Tibial nerve (tissue), 4 donors: ENCODE measurements at places on chromosomes 2 and 18.
A peak's percentile ranks its signal among the peaks of the same experiment; 100 is the strongest.

GRCh38 chr2:159513745-159514144 is 102.6 kb downstream of the BAZ2B start:
- no peak for DNase-seq

DNA sequence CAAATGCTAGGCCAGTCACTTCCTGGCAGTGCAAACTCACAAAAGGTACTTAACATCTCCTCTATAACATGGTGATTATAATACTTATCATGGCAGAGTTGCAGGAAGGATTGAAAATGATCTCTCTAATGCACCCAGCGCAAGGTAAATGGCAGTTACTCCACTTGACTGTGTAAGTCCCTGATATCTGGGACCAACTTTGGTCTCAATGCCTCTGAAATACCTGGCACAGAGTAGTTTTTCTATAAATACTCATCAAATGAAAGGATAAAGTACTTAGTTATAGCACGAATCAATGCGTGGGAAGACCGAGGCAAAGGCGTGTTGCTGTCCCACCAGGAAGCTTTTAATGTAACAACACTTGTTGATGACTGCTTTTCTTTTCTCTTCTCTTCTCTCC is 24.8 kb downstream of the LRRC30 start:
- DNase-seq, result no peak

DNA sequence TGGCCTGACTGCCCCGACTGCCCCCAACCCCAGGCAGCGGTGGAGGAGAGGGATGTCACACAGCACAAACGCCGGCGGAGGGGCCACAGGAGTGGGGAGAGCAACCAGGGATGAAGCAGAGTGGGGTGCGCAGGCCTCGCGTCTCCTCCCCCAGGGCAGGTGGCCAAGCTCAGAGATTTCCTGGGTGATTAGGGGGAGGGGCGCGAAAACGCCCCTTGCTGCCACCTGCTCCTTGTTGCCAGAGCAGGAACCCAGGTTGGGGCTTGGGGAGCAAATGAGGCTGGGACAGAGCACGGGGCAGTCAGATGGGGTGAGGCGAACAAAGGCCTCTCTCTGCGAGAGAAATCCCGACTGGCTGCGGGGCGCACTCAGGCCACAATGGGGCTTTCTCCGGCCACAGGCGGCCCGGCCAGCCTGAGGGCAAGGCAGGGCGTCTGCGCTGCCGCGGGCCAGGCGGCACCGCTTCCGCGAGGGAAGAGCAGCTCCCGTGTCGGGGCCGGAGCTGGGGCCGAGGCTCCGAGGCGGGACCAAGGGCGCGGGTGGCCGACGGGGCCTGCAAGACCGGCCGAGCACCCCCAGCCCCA is 11.5 kb downstream of the TEX44 start:
- DNase-seq, result peak; percentile 40

DNA sequence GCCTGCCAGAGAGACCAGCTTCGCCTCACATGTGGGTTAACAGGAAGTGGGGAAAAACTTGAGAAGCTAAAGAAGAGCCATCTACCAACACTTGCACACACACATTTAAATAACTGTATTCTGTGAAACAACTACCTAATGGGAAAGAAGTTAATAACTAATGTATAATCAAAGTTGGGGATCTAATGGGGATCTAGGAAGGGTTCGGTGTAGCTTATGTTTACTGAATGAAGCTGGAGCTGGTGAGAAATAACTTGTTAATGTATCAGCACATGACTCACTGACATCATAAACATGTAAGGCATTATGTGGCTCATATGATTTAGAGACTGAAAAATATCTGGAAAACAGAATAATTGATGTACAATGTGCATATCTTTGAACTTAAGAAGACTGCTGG is 421.3 kb upstream of the NXPH2 start:
- DNase-seq, result no peak

GRCh38 chr2:179655627-179656026 is 205.8 kb downstream of the ZNF385B start:
- DNase-seq, result no peak

- no peak for DNase-seq
Observed at GRCh38 chr2:37718515-37719161, 47.2 kb upstream of the CDC42EP3 start.

- DNase-seq, result no peak
Observed at GRCh38 chr18:10727477-10727876, 201.7 kb downstream of the NAPG start.

DNA sequence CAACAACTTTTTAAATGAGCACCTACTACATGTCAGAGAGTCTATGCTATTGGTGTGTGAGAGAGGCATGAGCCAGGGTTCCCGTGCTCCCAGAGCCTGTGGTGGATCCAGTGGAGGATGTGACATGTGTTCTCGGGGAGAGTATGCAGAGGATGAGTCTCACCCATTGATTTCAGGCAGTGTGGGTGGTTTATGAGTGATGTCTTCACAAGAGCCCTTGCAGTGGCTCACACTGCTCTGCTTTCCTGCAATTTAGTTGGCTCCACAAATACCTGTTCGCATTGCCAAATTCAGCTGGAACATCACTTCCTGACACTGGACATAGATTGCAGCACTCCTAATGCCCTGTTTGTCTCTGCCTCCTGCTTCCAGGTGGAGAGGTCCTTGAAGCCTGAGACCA is 243.6 kb upstream of the CXCR4 start:
- no peak for DNase-seq

DNA sequence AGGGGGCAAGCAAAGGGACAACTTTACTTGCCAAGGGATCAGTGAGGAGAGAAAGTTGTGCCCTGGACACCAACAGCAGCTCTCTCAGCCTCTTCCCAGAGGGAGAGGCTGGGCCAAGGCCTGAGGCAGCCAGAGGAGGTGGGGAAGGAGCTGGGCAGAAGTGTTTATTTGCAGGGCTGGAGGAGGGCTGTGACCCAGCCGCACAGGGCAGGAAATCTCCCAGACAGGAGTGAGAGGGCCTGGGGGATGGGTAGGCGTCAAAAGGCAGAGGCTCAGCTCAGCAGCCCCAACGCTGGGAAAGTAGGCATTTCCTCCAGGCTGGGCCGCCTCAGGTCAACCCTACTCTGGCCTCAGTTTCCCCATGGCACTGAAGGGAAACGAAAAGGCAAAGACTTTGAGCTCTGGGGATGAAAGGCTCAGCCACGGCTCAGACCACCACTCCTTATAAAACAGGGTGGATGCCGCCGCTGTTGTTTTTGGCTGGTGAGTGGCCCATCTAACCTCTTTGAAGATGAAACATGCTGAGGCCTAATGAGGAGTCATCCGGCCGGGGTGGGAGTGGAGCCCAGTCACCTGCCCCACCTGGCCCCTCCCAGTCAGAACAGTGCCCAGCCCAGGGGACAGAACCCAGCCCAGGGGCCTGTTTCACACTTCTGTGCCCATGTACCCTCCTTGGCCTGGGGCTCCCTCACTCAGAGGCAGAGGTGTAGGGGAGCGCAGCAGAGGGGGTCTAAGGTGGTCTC is 21.9 kb upstream of the SEMA4C start:
- DNase-seq, result no peak

GRCh38 chr2:160870729-160871465 is 289.3 kb upstream of the TANK start:
- no peak for DNase-seq

DNA sequence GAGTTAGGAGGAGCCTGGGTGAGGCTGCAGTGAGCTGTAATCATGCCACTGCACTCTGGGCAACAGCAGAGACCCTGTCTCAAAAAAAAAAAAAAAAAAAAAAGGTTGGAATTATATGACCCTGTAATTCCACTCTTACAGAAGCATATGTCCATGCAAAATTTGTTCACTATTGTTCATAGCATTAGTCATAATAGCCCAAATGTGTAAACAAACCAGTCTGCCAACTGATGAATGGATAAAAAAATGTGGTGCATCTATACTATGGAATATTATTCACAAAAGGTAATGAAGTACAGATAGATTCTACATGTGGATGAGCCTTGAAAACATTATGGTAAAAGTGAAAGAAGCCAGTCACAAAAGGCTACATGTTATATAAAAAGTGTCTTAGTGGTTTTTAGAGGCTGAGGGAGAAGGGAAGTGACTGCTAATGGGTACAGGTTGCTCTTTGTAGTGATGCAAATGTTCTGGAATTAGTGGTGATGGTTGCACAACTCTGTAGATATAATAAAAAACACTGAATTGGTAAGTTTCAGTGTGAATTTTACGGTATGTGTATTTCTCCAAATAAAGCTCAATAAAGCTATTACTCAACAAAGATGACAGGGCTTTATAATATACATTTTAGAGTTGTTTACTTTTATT is 9.4 kb downstream of the COA5 start:
- no peak for DNase-seq

DNA sequence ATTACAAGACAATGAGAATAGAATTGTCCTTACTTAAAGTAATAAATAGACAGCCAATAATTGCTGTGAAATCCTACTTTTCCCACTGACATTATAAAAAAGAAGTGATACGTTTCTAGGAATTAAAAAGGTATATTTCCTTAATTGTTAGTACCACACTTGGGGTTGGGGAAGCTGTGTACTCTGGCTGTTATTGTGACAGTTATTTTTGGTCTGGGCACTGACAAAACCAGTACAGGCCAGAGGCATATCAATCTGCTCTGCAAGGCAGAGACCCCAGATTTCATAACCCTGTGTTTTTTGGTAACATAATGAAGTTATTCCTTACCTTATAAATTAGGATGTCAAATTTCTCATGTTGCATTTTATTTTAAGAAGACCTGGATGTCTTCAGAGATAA is 66.5 kb downstream of the RAB10 start:
- no peak for DNase-seq

- no peak for DNase-seq
Observed at GRCh38 chr2:95185973-95186372, 20.4 kb downstream of the ZNF2 start.

GRCh38 chr2:171602352-171602751 is 80.1 kb downstream of the CYBRD1 start:
- DNase-seq, result no peak

DNA sequence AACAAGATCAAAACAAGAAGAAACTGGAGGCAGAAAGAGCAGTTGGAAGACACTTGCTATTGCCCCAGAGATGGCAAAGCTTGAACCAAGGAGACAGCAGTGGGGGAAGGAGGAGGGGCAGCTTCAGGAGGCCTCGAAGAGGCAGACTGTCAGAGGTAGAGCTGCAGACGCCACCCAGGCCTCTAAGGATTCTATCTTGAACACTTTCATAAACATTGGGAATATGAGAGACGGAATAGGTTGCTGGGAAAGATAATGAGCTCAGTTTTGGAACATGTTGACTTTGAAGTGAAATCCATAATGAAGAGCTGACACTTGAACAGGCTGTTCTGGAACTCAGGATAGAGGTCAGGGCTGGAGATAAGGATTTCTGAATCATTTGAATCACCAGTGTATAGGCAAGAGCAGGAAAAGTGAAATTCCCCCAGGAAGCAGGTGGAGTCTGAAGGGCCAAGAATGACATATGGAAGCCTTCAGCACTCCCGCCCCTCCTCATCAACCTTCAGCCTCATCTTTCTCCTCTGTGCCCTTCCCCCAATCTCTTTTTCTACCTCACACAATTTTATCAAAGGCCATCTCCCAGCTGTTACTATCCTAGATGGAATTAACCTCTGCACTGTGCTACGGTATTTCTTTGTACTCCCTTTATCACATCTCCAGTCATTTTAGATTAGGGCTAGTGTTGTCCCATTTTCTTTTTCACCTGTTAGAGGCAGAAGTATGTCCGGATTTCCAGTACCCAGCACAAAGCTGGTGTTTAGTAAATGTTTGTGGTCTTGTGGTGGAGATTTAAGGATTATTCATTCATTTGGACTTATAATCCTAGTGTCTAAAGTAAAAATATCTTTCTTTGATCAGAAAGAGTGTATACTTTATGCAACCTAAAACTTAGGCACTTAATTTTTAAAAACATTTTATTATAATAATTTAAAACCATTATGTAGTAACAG is 47.5 kb upstream of the RTN4 start:
- DNase-seq, result no peak

DNA sequence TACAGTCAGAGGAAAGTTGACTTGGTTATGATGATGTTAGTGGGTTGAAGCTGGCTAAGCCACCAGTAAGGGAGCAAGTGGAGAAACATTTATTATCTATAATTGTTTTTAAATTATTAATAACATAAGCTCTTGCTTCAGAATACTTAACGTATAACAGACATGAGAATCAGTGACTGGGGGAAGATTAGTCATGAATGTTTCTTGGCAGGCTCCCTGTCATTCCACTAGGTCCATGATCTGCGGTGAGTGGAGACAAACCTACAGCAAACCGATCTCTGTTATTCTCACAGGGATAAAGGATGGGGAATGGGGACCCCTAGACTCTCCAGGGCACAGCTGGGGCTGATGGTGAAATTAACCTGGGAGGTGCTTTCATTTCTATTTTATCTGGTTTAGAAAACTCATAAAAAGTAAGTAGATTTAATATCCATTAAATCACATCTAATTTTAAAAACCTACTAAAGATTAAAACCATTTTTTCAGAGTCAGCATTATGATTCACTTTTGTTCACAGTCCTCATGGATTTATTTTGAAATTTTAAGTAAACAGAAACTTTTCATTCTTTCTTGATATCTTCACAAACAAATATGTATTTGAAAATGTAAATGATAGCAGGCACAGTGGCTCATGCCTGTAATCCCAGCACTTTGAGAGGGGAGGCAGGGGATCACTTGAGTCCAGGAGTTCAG is 420.3 kb downstream of the PTPRM start:
- DNase-seq, result no peak

GRCh38 chr18:46469186-46469915 is 187.7 kb downstream of the LOXHD1 start:
- no peak for DNase-seq

- DNase-seq, result no peak
Observed at GRCh38 chr2:234249034-234249735, 198.7 kb downstream of the SPP2 start.
